ENCODE measurements at places on chromosomes 12 and 14.

- no peak for DNase-seq
Measured at GRCh38 chr12:119949594-119949993, 39.4 kb upstream of the BICDL1 start.

DNA sequence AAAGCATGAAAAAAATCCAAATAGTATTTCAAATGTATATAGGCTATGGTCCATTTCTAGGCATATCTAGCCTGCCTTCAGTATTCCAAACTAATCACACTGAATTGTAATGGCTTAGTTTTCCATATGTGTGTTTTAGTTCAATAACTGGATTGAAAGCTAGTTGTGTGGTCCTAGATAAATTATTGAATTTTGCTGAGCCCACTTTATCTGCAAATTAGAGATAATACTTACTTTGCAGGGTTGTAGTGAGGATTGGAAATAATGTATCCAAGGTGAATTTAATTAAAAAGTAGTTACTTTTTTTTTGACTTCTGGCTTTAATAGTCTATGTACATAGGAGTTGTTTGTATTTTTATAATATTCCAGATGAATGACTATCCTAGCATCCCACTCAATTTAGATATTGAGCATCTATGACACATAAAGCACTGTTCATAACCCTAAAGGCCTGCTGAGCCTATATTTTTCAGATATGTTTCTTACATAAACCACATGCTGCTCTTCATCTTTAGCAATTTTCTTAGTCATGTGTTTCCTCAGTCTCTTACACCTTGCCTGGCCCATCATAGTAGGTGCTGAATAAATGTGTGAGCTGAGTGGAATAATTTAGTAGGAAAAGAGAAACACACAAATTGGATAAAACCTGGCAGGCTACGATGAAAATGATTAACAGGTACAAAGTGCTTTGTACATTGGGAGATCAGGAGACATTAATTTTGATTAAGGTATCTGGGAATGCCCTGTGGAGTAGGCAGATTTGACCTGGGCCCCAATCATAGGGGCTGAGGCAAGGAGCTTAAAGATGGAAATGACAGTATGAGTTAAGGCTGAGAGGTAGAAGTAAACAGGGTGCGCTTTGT lies 1.1 kb upstream of the ATP23 start:
- DNase-seq: no peak

- DNase-seq: no peak
Measured at GRCh38 chr14:92492258-92492657, 21.3 kb upstream of the RIN3 start.

DNA sequence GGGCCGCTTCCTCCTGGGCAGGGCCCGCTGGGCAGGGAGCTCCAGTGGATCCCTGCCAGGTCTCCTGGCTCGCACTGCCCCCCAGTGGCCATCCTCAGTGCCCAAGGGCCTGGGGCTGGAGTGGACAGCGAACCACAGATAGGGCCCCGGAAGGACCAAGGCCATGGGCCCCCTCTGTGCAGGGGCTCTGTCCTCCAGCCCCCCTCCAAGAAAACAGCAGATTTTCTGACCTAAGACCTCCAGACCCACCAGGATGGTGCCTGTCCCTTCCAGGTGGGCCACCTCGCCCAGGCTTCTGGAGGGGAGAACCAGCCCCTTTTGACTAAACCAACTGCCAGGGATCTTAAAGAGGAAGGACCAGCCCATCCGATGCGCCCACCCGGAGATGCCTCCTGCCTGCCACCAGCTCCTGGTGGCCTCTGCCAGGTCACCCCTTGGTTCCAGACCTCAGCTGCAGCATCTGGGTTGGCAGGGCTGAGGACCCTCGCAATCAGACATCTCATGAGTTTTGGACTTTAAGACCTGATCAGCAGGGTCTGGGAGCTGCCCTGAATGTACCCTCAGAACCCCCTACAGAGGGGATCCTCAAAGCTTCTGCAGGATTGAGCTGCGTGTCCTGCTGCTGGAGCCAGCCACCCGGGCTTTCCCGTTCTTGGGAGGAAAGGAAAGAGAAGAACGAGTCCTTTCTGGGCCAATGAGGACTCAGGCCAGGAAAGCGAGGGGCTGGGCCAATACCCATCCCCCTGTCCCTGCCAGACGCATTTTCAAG lies 325.8 kb upstream of the DIO3 start:
- peak; percentile 40 for DNase-seq

- peak; percentile 95 for DNase-seq
Measured at GRCh38 chr12:82174936-82175335, 183.3 kb downstream of the CCDC59 start.

DNA sequence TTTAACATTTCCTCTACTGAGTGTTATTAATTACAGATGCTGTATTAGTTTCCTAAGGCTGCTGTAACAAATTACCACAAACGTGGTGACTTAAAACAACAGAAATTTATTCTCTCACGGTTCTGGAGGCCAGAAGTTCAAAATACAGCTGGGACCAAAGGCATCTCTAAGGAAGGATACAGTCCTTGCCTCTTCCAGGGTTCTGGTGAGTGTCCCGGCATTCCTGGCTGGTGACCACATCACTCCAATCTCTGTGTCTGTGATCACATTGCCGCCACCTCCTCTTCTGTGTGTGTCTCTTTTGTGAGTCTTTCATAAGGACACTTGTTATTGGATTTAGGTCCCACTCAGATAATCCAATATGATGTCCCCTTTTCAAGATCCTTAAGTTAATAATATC lies 85.1 kb upstream of the CCDC198 start:
- DNase-seq: no peak

DNA sequence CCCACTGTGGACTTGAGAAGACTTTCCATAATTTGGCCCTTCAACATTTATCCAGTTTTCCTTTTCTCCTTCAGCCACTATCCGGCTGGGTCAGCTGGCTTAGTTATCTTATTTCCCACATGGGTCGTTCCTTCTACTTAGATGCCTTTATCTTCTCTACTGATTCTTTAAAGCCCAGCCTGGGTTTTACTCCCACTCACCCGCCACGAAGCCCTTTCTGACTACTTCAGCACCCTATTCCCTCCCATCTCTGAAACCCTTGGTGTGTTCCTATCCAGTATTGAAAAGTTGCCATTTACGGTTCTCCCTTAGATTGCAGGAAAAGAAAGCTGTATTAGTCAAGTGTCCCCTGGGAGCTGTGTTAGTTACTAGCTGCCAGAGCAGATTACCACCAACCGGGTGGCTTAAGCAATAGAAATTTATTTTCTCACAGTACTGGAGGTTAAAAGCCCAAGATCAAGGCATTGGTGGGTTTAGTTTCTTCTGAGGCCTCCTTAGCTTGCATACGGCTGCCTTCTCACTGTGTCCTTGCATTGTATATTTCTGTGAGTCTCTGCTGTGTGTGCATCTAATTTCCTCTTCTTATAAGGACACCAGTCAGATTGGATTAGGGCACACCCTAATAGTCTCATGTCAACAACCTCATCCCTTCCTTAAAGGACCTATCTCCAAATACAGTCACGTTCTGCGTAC lies 105.5 kb downstream of the GPATCH2L start:
- DNase-seq: no peak

DNA sequence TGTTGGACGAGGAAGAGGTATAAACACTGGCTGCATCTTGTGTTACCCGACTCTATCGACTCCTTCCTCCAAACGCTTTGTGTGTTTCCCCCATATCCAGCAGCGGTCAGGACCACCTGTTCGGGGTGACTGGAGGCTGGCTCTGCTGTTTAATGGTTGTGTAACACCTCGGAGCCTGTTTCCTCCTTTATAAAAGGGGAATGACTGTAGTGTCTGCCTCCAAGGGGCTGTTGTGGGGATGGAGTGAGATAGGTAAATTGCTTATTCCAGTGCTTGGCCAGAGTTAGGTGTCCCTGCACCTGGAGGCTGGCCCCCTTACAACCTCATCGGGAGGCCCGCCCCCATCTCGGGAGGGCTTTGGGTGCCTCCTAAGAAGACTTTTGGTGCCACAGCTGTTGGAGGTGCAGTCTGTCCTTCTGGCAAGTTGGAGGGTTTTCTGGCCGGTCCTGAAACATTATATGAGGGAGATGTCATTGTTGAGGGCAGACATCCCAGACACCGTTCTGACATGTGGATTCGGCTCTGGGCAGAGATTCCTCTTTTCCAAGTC lies 1.1 kb downstream of the MLXIP start:
- DNase-seq: no peak

DNA sequence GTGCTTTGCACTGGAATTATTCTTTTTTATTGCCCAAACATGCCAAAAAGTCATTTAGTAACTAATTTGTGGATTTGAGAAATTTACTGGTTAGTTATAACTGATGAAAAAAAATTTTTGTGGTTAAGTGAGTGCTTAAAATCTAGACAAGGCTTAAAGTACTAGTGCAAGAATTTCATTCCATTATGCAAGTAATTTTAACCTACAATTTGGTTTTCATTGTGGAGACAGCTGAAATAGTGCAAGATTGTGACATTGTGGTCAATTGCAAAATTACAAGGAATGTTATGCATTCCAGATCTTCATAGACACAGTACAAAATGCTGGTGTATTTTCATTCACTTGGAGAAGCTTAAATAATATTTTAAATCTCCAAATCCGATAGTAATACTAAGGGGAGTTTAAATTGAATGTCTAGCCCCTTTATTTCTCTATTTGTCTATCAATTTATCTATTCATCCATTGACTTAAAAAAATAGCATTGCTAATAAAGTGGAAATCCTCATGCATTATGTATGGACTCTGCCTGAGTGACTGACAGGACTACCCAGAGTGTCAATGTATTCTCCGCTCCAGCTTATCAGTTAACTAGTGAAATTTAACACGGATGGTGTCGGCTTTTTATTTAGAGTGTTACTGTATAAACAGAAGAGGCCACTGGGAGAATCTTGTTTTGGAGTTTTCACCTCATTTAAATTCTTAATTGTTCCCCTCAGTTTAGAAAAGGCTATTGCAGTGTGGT lies 125.9 kb downstream of the ALX1 start:
- no peak for DNase-seq

DNA sequence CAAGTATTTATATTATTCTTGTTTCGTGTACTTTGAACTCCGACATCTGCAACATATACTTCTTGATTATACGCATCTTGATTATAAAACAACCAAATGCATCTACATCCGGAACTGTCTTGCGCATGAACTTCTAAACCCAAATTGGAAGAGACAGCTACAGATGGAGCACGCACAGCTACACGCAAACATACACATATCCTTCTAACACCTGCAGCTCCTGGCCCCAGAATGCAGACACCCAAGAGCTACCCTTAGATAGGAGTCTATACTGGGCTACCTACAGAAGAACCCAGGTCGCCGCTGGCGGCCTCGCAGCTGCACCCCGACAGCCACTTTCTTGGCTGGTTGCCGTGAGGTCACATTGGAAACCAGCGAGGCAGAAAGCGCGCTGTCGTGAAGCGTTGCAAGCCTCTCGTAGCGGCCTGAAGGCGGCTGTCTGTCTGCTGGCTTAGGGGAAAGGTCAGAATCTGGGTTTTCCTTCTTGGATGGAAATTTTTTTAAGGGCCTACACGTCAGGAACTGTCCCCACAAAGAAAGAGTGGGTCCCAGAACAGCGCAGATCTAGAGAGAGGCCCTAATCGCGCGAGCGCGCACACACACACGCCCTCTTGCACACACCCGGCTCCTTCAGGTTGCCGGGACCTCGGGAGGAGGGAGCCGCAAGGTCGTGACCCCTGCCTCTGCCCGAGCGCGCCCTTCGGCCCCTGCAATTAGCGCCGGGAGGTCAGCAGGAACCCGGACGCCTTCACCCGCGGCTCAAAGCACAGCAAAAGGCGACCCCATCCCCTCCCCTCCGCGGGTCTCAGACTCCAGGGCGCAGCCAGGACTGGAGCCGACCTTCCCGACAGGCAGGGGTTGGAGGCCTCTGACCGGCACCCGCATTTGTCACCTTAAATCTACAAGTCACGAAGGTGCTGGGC lies 17.0 kb downstream of the TBX3 start:
- peak; percentile 29 for DNase-seq

DNA sequence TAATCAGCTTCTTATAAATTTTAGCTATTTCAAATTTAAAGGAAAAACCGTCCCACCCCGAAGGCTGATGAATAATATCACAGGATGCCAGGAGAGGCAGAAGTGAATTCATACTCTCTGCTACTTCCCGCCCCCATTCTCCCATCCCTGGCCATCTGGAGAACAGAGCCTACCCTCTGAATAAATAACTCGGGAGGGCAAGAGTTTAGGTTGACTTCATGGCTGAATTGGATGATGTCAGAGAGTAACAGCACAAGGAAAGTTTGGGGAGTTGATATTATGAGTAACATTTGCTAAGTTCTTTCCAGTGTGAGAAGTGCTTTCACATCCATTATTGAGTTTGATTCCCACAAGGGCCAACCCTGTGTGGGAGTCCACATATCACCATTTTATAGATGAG lies 241.6 kb downstream of the EGLN3 start:
- no peak for DNase-seq

DNA sequence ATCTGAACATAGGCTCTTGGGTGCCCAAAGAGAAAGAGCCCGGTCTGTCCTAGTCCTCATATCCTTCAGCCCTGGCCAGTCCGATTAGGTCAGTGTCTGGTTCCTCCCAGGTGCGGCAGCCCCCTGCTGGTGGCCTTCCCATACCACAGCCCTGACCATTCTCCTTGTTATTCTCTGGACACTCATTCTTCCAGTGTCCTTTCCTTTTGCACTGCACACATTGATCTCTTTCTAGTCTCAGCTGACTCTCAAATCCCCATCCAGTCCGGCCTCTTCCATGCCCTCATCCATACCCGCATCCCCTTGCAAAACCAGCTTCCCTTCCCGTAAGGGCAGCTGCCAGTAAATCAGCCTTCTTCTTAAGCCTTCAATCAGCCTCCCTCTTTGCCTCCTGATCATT lies 1316.3 kb downstream of the TMEM121 start:
- no peak for DNase-seq

GRCh38 chr12:49111206-49111605 lies 559 bp upstream of the LMBR1L start:
- no peak for DNase-seq

DNA sequence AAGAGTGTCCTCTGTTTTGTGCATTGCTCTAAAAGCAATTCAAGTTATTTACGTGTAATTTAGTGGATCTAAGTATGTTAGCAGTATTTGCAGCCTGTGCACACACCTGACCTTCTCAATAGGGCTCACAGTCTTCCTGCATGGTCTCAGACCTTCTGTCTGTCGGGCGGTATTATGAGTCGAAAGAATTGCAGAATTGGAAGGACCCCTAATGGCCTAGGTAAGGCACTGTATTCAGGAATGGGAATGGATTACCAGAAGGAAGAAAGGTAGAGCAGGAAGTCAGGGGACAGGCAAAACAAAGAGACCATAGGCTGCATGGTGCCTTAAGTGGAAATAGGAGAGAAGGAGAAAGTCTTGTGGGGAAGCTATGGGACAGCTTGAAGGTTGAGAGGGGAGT lies 341.6 kb downstream of the VRK1 start:
- no peak for DNase-seq

- peak; percentile 61 for DNase-seq
Measured at GRCh38 chr12:57127726-57128518, at the start of gene LRP1. Gene LRP1 (plus strand): TSS chr12:57128483. CDS start chr12:57128965, 482 bp downstream.

DNA sequence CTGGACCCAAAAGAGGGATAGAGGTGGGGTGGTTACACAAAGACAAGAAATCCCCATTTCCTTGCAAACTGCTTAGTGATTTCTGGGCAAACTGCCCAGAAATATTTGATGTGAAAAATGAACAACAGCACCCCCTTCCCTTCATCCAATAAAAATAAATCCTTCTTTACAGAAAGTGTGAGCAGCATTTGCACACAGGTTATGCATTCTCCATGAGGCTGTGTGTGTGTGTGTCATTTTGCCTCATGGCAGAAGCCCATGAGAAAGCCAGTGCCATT lies 17.2 kb upstream of the NRXN3 start:
- DNase-seq: peak; percentile 45

- DNase-seq: peak; percentile 86
Measured at GRCh38 chr14:91509878-91510170, 286 bp downstream of the PPP4R3A start.

GRCh38 chr14:61290701-61291100 lies 9.6 kb upstream of the TMEM30B start:
- DNase-seq: no peak
